MCF 10A (cell line): ENCODE measurements at places on chromosomes 5 and 9.

GRCh38 chr9:95715868-95716435, 159.5 kb upstream of the ERCC6L2 start:
- DNase-seq = no peak

GRCh38 chr9:77224746-77225312, 47.5 kb downstream of the VPS13A start:
- DNase-seq = peak; percentile 28

DNA sequence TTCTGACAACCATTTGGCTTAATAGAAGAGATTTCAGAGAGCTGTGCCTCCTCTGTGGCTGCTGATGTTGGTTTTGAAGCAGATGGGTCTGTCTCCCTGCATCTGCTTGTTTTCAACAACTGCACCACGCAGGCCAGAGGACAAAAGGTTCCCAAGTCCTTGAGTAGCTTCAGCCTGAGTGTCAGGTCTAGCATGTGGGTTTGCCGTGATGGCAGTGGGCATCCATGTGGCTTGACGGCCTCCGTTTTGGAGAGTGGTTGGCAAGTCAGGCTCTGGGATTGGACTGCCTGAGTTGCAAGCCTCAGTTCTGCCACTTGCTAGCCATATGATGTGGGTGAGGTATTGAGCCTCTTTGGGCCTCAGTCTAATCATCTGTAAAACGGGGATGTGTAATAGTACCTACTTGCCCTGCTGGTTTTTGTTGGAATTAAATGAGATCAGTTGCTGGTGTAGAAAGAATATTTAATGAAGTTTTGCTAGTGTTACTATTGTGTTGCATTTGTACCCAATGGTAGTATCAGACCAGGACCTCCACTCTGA, 119.8 kb upstream of the CPEB4 start:
- DNase-seq = no peak

DNA sequence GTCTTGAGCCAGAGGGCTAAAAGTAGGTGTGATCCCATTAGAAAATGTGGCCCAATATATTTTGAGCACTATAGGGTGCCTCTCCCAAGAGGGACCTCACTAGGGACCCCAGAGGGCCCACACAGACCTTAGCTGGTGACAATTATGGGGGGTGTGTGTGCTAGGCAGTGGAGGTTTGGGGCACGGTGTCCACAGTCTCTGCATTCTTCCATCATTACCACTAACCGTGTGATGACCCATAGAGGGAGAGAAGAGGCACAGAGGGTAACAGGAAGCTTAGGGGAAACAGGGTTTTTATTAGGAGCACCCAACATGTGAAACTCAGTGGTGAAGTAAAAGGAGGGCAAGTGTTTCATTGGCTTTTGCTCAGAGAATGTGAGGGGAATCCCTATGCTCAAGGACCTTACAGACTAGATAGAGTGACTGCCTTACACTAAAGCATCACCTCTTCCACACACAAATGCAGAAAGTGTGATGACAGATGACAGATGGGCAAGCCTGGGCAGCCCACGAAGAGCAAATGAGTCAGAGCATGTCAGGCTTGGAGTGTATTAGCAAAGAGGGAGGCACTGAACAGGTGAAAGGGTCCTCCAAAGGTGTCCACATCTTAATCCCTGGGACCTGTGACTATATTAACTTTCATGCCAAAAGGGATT, 2.5 kb upstream of the ACTL7A start:
- DNase-seq = peak; percentile 83

DNA sequence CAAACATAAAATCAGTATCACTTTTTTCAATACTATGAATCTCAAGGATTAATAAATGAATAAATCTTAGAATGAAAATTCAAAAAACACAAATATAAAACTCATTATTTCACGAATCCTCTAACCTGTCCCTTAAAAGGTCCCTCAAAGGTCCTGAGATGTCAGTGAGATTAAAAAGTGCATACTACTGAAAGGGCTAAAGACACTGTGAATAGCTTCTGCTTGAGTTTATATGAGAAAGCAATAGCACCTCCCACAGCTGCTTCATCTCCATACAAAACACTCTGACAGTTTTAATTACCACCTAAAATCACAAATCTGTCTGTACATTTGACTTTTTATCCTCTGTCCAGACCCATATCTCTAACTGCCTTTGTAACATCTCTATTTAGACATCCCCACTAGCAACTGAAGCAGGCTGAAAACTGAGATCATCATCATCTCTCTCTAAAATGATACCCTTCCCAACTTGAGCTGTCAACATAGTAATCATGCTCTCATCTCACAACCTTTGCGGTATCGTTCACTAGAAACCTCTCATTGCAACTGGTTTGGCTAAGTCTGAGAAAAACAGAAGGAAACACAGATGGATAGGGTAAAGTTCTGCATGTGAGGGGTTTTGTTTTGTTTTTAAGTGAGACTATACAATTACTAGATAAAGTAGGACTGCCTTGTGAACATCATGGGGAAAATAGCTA, 56.3 kb downstream of the TBCA start:
- no peak for DNase-seq

- DNase-seq = no peak
Observed at GRCh38 chr5:126811515-126812198, 34.7 kb downstream of the LMNB1 start.

- no peak for DNase-seq
Observed at GRCh38 chr5:169344629-169345028, 43.7 kb upstream of the SLIT3 start.

DNA sequence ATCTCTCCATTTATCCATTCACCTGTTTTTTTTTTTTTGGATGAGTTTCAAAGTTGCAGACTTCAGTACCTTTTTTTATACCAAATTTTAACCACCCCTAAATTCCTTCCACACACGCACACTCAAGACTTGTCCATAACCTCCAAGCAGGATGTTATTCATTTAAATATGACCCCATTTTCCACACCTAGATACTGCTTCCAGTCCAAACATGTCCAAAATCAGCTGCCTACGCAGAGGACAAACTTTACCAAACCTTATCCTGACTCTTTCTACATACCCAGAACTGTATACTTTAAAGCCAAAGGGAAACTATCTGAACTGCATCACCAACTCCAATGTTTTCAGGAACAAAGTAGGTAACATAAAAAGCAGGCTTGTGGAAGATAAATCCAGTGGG, 36.0 kb upstream of the FYB1 start:
- peak; percentile 64 for DNase-seq

DNA sequence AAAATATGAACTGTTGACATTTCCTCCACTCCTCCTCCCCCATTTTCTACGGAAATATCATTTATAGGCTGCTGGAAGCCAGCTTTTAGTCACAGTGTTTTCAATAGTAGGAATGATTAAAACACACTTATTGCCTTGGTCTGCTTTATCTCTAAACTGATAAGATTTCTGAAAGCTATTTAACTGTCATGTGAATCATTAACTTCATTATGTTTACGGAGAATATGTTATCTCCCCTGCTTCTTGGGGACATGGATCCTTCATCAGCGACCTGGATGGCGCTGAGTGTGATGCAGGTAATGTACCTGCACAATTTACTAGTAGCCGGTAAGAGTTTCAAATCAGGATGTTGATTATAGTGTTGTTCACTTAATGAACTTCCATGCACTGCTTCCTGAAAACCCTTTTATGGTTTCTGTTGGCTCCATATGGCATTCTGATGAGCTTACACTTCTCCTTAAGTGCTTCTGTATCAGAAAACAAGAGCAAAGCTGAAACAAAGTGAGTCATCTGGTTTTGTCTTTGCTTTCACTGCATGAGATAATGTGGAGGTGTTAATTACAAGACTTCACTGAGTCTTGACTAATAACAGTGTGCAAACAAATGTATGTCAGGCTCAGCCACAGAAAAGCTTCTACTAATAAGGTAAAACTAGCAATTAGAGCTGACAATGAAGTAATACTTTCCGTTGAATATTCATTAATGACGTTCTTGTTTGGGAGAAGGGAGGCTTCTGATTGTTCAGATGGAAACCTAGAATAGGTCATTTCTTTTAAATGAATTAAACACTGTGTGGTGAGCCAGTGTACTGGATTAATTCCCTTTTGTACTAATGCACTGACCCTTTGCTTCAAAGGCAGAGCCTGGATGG, 162.4 kb upstream of the ZNF608 start:
- peak; percentile 56 for DNase-seq

- DNase-seq = no peak
Observed at GRCh38 chr5:115109356-115109755, 60.4 kb downstream of the TRIM36 start.

DNA sequence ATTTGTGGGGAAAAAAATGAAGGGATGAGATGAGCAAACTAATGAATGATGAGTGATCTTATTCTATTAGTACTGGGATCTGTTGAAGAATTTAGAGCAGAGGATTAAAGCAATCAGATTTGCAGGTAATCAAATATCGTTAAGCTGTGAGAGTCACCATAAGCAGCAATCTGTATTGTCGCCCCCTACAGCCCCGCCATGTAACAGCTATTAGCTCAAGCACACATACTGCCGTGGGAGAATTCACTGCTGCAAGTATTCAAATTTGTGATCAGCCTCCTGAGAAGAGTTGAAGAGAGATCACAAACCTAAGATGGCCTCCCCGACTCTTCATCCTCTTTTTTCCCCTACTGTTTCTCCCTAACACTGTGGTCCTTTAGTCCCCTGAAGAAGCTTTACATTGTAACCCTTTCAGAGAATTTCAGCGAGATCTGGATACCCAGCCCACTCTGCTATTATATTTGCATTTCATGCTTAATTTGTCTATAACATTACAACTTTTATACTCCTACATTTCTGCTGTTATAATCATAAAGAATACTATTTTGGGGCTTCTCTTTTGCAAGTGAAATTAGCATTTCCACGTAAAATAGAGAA, 28.5 kb upstream of the PHF24 start:
- peak; percentile 40 for DNase-seq

- peak; percentile 61 for DNase-seq
Observed at GRCh38 chr9:6106711-6107339, 91.4 kb upstream of the RANBP6 start.

DNA sequence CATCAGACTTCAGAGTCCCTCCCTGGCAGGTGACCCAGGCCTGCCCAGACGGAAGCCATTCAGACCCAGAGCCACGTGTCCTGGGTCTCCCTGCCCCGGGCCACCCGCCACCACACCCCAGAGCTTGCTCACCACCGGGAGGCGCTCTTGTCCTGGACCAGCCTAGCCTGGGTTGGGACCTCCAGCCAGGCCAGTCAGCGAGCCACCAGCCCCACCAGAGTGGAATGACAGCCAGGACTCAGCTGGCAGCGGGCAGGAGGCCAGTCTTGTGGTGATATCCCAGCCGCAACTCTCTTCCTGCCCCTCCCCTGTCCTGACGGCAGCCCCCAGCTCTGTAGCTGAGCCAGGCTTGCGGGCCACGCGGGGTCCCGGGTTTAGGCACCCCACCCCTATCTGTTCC, 1.7 kb upstream of the PTGDS start:
- DNase-seq = no peak

- DNase-seq = no peak
Observed at GRCh38 chr5:15938186-15938585, 241.4 kb downstream of the MARCHF11 start.

- peak; percentile 75 for DNase-seq
Observed at GRCh38 chr9:5186416-5187169, 1.2 kb upstream of the INSL6 start.

GRCh38 chr9:84701801-84702200, 32.3 kb downstream of the NTRK2 start:
- no peak for DNase-seq
